Liver (tissue), 10 donors: ENCODE measurements at places on chromosomes 12 and 14. TPM values are rescaled to one million over a fixed set of nuclear protein-coding genes. Genes with fewer than 3 reads are reported as not detected.

CMTM5 gene
- not detected for total RNA-seq

RAB5B gene
- 40.7 TPM for total RNA-seq

LMNTD1 gene
- total RNA-seq: not detected

SPX gene
- total RNA-seq: 1.2 TPM

OR6C2 gene
- not detected for total RNA-seq

ERP27 gene
- 5.8 TPM for total RNA-seq

TAS2R14 gene
- 1.5 TPM for total RNA-seq

ERO1A gene
- 22.2 TPM for total RNA-seq

C12orf50 gene
- not detected for total RNA-seq

CCDC175 gene
- not detected for total RNA-seq

PRR4 gene
- total RNA-seq: 0.56 TPM

ZBTB42 gene
- 5.4 TPM for total RNA-seq

GMFB gene
- 26.3 TPM for total RNA-seq

KRT8 gene
- total RNA-seq: 171 TPM

DNA sequence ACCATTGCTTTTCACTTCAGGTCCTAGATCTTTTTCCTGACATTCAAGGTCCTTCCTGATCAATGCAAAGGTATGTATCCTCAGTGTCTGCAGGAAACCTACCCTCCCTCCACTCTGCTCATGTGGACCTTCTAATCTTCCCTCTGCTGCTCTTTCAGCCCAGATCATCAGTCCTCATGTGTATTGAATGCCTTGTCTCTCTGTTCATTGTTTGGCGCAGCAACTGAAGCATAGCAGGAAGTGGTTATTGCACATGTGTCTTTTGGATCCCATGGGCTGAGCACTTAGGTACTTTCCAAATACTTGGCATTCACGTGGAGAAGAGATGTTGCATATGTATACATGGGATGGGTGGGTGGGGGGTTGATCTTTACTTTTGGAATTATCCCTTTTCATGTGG lies 4.3 kb upstream of the NIN start:
- no peaks in the 10 kb centered on the region for H3K36me3 ChIP-seq
- peaks cover 10% of the 10 kb centered on the region for H3K4me1 ChIP-seq
- no peak overlapping the region for H3K4me3 ChIP-seq
- no peaks in the 10 kb centered on the region for H3K27me3 ChIP-seq

- no peak overlapping the region for H3K27ac ChIP-seq
- H3K4me3 ChIP-seq: no peak overlapping the region
- H3K27me3 ChIP-seq: no peaks in the 10 kb centered on the region
Observed at GRCh38 chr12:22855456-22855855, 230.5 kb downstream of the ETNK1 start.

DNA sequence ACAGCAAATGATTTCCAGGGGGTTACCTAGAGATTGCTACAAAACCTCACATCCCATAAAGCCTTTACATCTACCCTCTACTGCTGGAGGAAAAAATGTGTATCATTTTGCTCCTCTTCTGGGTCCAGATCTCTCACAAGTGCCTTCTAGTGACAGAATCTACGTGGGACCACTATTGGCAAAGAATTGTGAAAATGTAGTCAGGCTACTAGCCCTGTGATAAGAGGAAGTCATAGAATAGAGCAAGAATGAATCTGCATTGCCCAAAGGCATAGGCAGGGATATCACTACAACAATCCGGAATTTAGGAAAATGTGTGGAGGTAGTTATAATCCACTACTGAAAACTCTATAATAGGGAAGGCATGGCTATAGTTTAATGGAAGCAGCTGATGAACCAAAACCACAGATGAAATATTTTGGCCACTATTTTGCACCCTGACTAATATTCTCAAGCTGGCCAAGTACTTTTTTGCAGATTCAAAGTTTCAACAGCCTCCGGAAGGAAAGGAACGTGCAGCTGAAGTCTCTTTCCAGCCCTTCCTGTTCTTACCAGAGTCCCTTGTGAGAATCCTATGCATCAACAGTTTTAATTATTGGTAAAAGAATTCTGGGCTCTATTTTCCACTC lies 176.8 kb downstream of the PHLDA1 start:
- H3K4me3 ChIP-seq: no peak overlapping the region
- no peaks in the 10 kb centered on the region for H3K4me1 ChIP-seq
- H3K36me3 ChIP-seq: no peaks in the 10 kb centered on the region

DNA sequence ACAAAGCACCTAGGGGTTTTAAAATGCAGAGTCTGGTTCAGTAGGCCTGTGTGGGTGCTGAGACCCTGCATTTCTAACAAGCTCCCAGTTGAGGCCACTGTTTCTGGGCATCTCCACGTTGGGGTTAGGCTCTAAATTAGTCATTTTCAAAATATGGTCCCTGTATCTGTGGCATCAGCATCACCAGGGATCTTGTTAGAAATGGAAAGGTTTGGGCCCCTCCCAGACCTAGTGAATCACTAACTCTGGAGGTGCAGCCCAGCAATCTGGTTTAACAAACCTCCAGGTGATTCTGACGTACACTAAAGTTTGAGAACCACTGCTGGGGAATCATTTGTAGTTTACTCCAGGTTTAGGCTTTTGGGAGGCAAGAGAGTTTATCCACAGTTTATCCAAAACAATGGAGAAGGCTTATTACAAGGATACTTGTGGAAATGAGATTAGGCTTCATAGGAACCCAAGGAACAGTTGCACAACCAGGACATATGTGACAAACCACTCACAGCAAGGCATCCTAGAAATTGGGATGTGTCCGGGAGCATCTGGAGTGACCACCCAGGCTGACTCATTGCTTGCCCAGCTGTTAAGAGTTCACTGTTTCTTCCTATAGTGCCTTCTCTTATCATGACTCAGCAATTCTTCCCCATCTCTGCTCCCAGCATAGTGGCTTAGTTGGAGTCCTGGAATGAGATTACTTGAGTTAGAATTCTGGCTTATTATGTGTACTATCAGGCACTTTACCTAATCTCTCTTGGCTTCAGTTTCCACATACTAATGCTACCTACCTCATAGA lies 71.6 kb upstream of the STXBP6 start:
- no peak overlapping the region for H3K4me3 ChIP-seq
- H3K4me1 ChIP-seq: no peaks in the 10 kb centered on the region
- no peaks in the 10 kb centered on the region for H3K27me3 ChIP-seq

DNA sequence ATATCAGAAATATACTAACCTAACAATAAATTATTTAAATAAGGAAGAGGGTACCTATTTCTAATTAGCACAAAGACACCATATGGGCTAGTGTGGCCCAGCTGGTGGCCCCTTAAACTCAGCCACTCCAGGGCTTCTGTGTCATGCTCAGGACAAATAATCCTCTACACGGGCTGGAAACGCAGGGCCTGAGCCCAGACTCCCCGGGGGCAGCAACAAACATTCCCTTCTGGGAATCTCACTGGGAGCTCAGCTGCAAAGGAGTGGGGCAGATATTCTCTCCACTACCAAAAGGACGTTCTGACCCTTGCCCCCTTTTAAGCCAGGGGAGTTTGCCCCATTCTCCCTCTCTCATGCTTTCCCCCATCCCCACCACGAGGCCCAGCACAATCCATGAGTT lies 43.7 kb upstream of the ELK3 start:
- no peaks in the 10 kb centered on the region for H3K27me3 ChIP-seq
- no peaks in the 10 kb centered on the region for H3K36me3 ChIP-seq
- no peak overlapping the region for H3K27ac ChIP-seq
- no peaks in the 10 kb centered on the region for H3K4me1 ChIP-seq

- no peak overlapping the region for H3K27ac ChIP-seq
- no peaks in the 10 kb centered on the region for H3K36me3 ChIP-seq
- no peak overlapping the region for H3K4me3 ChIP-seq
- no peaks in the 10 kb centered on the region for H3K4me1 ChIP-seq
- no peak for DNase-seq
Observed at GRCh38 chr14:52801014-52801712, 9.8 kb upstream of the GNPNAT1 start.

GRCh38 chr12:88153959-88154358 lies 11.9 kb downstream of the TMTC3 start:
- no peak overlapping the region for H3K4me3 ChIP-seq
- DNase-seq: no peak
- H3K27ac ChIP-seq: no peak overlapping the region
- H3K36me3 ChIP-seq: no peaks in the 10 kb centered on the region

DNA sequence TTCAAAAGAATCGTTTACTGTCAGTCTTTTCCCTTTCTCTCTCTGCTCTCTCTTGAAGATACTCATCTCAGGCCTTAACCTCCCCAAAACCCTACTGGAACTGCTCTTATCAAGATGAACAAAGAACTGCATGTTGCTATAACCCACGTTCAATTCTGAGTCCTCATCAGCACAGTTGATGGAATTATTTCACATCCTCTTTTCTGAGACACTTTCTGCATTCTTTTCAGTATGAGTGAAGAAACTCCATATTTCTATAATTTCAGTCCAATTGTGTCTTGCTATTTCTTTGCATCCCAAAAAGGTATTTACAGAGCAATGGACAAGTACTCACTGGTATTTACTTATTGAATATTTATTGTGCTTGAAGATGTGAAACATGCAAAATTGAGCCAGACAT lies 160.1 kb upstream of the CPNE8 start:
- H3K27me3 ChIP-seq: no peaks in the 10 kb centered on the region
- no peaks in the 10 kb centered on the region for H3K36me3 ChIP-seq
- DNase-seq: no peak
- no peak overlapping the region for H3K4me3 ChIP-seq

GRCh38 chr14:55359307-55359706 lies 52.3 kb downstream of the ATG14 start:
- DNase-seq: no peak
- no peaks in the 10 kb centered on the region for H3K27me3 ChIP-seq
- no peak overlapping the region for H3K4me3 ChIP-seq
- H3K36me3 ChIP-seq: no peaks in the 10 kb centered on the region
- H3K4me1 ChIP-seq: peaks cover 4% of the 10 kb centered on the region
- H3K27ac ChIP-seq: no peak overlapping the region

DNA sequence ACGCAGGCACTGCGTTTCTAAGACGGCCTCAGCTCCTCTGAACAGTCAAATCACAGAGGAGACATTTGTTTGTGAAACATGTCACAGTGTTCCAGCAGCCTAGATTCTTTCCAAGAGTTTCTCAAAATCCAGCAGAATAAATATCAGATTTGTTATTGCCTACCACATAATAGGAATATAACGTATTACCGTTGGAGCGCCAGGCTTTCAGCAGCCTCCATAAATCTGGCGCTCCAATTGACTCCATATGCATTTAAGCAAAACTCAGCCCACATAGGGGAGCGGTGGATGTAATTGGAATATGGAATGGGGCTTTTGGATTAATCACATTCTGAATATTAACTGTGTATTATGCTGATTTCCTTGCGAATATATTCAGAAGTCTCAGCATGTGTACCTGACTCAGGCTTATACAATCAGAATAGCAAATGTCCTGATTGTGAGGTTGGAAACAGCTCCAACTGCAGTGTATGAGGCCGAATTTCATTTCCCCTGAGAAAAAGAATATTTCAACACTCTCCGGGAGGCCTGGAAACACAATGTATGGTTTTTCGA lies 174.0 kb downstream of the ASCL4 start:
- no peak overlapping the region for H3K27ac ChIP-seq
- H3K27me3 ChIP-seq: no peaks in the 10 kb centered on the region
- H3K4me3 ChIP-seq: no peak overlapping the region
- H3K4me1 ChIP-seq: no peaks in the 10 kb centered on the region
- DNase-seq: no peak

DNA sequence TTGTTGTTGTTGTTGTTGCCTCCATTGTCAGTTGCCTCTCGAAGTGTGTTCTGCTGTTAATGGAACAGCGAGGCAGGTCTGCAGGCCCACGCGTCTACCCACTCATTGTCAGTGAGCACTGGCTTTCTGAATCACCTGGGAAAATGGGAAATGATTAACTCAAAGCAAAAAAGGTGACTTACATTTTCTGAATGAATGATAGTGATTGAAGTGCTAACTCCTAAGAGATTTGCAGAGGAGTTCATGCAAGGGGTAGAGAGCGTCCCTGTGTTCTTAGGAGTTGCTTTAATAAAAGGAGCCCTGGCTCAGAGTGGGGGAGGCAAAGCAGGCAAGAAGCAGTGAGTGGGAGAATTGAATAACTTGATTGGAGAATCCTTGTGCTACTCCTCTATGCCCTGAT lies 177.6 kb downstream of the CAND1 start:
- no peaks in the 10 kb centered on the region for H3K36me3 ChIP-seq
- H3K4me1 ChIP-seq: peaks cover 3% of the 10 kb centered on the region
- H3K4me3 ChIP-seq: no peak overlapping the region
- no peaks in the 10 kb centered on the region for H3K27me3 ChIP-seq
- no peak for DNase-seq
- no peak overlapping the region for H3K27ac ChIP-seq

DNA sequence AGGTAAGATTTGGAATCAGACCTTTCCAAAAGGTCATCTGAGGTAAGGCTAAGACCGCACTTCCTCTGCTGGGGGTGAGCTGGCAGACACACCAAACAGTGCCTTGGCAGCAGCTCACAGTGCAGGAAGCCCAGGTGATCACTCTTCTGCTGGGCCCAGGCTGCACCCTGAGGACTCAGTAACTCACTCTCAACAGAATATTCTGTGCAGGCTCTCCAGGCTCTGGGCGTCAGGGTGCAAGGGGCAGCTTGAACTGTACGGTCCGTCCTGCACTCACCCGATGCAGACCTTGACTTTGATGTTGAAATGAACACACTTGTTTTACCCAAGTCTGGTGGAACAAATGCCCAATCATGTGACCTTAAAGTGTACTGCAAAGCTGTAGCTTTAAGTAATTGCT lies 6.0 kb downstream of the ALKBH2 start:
- H3K36me3 ChIP-seq: peaks cover 7% of the 10 kb centered on the region
- H3K27ac ChIP-seq: peak overlapping the region; percentile 68
- H3K4me1 ChIP-seq: peaks cover 74% of the 10 kb centered on the region
- no peak overlapping the region for H3K4me3 ChIP-seq
- peak; percentile 48 for DNase-seq
- H3K27me3 ChIP-seq: no peaks in the 10 kb centered on the region

- H3K27ac ChIP-seq: no peak overlapping the region
- no peaks in the 10 kb centered on the region for H3K36me3 ChIP-seq
- no peaks in the 10 kb centered on the region for H3K27me3 ChIP-seq
Observed at GRCh38 chr12:97203408-97203807, 259.2 kb upstream of the RMST start.

DNA sequence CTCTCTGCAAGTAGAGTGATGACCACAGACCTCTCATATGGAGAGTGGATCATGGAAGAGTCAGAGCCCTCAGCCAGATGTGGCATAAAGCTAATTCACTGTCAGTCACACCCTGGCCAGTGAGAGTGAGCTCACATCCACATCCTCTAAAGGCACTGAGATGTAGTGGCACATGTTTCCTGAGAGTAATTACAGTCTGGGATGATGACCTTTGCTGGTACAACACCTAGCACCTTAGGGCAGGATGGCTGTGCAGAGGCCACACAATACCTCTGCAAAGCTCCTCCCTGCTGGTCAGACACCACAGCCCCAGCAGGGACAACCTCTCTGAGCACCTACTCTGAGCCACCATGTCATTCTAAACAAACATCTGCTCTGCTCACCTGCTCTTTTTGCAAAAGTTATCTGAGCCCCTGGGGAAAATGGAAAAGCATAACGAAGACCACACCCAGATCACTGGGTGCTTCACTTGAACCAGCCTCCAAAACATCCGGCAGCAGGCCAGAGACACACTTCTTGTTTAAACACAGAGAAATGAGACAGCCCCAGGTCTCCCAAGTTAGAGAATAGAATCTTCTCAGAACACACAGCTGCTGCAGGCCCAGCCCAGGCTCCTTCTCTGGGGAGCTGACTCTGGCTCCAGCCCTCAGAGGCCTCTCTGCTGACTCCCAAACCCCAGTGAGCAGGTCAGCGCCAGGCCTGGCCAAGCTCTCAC lies 30.3 kb downstream of the PITPNM2 start:
- H3K27ac ChIP-seq: peak overlapping the region; percentile 8
- H3K4me3 ChIP-seq: no peak overlapping the region
- no peaks in the 10 kb centered on the region for H3K36me3 ChIP-seq
- H3K4me1 ChIP-seq: peaks cover 2% of the 10 kb centered on the region
